ENCODE measurements at places on chromosomes 7 and 10.

- no peak for DNase-seq
Measured at GRCh38 chr10:95437669-95438068, 123.5 kb downstream of the SORBS1 start.

- no peak for DNase-seq
Measured at GRCh38 chr7:155229548-155230168, 68.0 kb upstream of the INSIG1 start.

GRCh38 chr10:118694848-118695247, 59.9 kb downstream of the CACUL1 start:
- no peak for DNase-seq

DNA sequence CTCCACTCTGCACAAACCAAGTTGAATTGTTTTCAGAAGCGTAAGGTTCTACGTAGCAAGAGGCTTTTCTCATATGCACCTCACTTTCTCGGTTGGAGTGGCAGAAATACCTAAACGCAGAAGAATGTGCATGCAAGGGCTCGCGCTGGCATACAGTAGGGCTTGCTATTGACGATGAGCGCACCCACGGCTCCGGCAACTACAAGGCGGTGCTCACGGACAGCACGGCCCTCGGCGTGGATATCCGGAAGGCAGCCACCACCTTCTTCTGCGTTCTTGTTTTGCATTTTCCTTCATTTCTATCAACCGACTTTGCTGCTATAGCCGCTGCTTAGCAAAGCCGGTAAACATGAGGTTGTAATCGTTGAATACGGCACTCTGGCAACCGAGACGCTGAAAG, 51.1 kb upstream of the UBE3C start:
- no peak for DNase-seq

DNA sequence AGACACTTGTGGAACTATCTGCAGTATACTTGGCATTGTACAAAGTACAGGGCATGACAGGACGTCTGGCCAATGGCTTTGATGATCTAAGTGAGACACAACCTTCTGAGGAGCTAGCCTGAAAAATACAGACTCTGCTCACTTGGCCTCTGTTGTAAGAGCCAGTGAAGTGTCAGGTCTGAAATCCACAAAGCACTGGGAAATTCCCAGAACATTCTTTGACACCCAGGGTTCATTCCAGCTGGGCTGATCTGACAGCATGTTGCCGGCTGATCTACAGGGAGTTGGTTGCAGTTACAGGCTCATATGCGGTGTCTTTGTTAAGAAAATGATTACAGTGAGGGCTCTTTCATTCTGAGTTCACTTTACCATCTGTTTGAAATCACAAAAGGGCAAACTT, 354.6 kb downstream of the PHF14 start:
- DNase-seq: no peak

DNA sequence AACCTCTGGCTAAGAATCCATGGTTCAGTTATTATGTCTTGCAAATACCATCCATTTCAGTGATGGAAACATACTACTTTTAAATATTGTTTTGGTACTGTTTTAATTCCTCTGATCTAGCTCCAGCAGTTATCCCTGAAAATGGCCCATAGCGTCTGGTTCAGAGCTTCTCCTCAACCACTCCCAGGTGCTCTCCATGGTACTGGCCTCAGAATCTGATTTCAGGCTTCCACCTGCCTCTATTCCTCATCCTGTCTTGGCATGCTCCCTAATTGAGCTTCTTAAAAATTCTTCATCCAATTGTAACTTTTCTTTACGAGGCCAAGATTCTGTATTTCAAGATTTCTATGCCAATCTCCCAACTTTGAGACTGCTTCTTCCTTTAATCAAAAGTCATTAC, 236.3 kb downstream of the HTR7 start:
- DNase-seq: no peak

GRCh38 chr10:17112566-17112965, 17.0 kb downstream of the CUBN start:
- no peak for DNase-seq

GRCh38 chr7:99437946-99438572, 539 bp downstream of the PTCD1 start:
- DNase-seq: no peak

DNA sequence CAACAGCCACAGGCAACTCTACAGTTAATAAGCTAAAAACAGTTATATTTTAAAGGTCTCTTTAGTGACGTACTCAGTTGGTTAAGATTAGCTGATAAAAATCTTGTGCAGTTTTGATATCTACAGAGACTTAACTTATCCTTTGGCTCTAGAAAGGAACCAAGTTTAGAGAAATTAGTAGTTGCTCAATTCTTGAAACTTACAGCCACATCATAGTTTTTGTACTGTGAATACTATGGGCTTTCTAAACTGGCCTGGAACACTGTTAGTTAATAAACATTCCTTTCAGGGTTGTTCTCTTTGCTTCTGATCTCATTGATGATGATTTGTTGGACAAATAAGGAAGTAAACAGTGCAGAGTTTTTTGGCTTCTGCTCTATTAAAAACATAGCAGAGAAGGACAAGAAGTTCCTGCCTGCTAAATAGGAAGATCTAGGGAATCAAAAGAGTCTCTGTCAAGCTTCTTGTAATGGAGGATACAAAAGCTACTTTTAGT, 73.1 kb downstream of the MKLN1 start:
- no peak for DNase-seq

GRCh38 chr7:79810916-79811315, 323.7 kb upstream of the GNAI1 start:
- DNase-seq: no peak

- no peak for DNase-seq
Measured at GRCh38 chr7:111292026-111292470, 201.1 kb downstream of the LRRN3 start.

DNA sequence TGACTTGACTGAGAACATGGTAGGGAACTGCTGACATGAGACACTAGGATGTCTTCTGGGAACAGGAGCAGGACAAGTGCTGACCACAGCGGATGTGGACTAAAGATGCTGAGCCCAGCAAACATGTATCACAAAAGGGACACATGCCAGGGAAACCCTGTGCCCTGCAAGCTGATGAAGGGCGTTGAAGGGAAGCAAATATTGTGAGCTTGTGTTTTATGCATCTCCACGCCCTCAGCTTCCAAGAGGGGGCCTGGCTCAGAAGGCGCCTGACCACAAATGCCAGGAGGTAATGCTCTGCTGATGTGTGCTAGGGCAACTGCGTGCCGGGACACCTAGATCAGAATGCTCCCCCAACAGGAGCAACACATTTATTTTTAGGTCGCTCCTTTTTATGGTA, 207.3 kb downstream of the CXCL12 start:
- no peak for DNase-seq

DNA sequence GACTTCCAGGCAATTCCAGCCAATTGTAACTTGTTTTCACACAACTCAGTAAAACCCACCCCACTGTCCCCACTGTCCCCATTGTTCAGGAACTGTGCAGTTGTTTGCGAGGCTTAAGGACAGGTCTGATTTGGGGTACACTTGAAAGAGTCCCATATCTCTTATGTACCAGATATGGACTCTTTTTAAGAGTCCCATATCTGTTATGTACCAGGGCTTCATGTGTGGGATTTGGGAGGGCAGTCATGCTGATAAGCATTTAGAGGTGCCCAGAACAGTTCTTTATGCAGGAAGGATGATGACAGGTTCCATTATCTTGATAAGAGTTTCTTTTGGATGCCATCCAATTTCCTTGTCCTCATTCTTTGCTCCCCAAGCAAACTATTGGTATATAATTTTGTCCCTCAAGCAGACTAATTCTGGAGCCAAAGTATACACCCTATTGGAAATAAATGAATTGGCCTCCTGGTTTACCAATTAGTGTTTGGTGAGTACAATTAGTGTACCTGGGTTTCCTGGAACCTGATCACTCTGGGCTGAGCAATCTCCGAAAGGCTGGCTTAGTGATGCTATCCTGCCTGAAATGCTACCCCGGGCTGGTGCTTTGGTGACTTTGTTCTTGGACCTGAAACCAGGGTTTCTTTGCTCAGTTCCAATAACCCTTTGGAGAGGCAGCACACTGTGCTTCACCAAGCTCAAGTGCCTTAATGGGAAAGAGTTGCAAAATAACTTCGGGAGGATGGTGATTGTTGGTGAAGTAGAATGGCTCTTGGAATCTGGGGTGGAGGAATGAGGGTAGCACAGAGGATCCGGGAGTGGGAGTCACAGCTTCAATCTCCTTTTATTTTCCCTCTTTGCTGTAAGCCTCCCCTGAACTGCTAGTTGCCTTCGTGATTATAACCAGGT, 6.2 kb upstream of the DMBT1 start:
- no peak for DNase-seq

DNA sequence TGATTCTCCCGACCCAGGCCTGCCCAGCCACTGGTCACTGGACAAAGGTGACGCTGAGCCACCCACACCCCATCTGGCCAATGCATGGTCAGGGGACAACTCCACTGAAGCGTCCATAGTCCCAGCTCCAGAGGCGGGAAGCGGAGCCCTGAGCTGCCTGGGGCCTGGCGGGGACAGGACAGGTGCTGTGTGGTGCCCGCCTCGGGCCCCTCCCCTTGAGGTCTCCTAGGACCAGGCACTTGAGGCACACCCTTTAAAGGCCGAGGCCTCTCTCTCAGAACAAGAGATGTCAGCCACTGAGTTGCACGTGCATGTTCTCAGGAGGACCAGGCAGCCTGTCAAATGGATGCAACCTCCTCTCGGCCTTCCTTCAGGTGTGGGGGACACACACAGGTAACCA, 52.5 kb upstream of the PPP2R2D start:
- DNase-seq: no peak

GRCh38 chr10:110040767-110041478, 33.1 kb downstream of the ADD3 start:
- no peak for DNase-seq

- no peak for DNase-seq
Measured at GRCh38 chr10:44557596-44558191, 172.8 kb upstream of the CXCL12 start.

DNA sequence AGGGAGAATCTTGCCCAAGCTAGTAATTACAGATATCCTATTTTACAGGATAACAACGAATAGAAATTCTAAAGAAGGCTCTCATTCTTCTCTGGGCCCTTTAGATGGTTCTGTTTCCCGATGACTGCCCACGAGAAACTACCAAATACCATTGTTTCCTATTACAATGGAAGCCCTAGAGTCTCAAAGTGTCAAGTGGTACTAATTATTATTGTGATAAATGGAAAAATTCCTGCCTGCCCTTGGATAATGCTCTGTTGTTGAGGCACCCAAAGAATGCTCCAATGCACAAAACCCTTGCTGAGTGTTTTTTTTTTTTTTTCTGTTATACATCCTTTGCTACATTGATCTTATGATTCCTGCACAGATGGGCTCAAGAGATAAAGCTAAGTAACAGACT, 504.5 kb downstream of the XPNPEP1 start:
- DNase-seq: no peak

GRCh38 chr10:75660823-75661222, 229.4 kb downstream of the LRMDA start:
- DNase-seq: no peak

DNA sequence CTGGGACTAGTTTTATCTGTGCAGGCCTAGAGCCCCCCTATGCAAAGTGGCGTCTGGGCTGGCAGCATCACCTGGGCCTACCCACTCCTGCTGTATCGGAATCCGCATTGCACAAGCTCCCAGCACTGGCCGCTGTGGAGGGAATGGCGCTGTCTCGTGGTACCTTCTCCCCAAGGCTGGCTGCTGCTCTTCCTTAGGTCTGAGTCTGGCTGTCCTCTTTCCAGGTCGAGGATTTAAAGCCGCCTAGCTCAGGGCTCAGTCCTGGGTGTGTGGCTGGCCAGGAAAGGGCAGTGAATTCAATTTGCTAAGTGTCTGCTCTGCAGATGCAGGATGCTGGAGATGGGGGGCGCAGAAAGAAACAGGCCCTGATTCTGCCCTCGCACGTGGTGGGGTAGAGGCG, 44.7 kb downstream of the MGMT start:
- DNase-seq: no peak

- DNase-seq: no peak
Measured at GRCh38 chr7:770741-771166, 43.7 kb upstream of the PRKAR1B start.

DNA sequence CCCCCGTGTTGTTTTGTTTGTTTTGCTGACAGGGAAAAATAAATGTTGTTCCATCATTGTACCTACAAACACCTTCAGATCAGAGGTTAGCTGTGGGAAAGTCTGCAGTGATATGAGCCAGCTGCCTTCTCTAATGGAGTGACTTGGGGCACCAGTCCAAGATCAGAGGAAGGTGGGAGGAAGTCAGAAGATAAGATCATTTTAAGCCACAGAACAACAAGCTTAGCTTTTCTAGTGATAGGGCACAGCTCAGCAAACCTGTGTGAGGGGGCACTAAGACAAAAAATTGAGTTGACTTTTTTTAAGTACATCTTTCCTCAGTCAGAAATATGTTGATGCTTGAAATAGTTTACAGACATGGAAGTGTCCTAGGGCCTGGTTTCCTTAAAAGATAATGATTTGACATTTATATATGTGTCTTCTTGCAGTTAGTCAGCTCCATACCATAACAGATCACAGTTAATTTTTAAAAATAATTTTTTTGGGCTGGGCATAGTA, 240.3 kb upstream of the KAT6B start:
- DNase-seq: peak; percentile 48

GRCh38 chr10:118570591-118570990, 24.9 kb downstream of the PRLHR start:
- no peak for DNase-seq

DNA sequence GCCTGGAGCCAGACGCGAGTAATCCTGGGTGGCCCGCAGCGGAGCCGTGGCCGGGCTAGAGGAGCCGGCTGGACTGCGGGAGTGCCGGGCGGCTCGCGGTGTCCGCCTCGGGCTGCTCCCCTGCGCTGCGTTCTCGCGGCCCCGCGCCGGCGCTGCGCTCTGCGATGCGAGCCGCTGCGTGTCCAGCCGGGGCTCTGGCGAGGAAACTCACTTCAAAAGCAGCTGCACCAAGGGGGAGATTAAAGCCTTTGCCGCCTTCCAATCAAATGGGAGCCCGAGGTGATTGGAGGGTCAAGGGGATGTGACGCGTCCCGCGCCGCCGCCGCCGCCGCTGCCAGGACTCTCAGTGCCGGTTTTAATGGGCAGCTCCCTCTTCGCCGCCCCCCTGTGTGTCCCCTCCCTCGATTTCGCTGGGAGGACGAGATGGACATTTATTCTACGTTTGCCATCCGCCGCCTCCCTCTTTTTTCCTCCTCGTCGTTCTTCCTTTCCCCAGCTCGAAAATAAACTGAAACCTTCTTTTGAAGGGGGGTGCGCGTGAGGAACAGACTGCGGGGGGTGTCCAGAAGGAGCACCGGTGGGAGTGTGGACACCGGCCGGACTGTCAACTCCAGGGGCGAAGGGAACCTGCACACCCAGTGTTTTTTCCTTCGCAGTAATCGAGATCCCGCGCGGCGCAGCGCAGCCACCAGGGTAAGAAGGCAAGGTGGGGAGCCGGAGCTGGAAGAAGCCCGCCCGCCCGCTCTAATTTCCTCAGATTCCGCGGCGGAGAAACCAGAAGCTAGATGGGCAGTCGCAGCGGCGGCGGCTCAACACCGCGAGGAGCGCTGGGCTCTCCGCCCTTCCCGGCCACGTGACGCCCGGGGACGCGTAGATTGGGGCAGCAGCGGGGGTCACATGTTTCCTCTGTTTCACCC, at the start of gene ZNF503:
Gene ZNF503, minus strand, starts transcription at position 196 of the 917 bp plus-strand sequence. CDS start 345 bp downstream, outside the sequence.
- DNase-seq: no peak
